ENCODE measurements at places on chromosomes 11 and 22.

- DNase-seq: no peak
Observed at GRCh38 chr11:116596346-116597260, 176.2 kb downstream of the BUD13 start.

GRCh38 chr11:20729597-20730105 is 60.3 kb downstream of the NELL1 start:
- no peak for DNase-seq

DNA sequence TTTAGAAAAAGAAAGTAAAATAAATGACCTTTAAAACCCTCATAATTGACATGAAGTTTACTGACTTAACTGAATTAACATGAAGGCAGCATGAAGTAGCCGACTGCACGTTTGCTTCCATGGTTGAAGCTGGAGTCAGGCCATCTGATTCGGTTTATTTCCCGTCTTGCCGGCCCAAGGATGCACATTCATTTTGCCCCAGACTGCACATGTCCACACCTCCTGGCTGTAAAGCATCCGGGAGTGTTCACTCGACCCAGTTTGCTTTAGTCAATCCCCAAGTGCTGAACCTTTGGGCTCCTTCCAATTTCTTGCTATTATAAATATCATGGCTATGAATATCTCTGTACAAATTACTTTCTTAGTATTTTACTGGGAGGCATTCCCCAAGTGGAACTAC is 17.7 kb upstream of the TUB start:
- DNase-seq: no peak

DNA sequence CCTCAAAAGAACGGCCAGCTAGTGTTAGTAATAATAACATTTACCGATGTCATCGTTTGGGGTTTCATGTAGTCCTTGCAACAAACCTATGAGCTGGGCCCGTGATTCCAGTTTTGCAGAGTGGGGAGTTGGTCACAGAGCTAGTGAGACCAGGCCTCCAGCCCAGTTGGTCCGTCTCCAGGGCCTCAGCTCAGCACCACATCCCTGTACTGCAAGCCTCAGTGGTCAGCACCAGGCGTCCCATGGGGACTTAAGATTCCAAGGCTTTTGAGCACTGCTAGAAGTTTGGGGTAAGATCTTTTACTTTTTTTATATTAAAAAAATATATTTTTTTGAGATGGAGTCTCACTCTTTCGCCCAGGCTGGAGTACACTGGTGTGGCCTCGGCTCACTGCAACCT is 1.1 kb upstream of the TSGA10IP start:
- no peak for DNase-seq

DNA sequence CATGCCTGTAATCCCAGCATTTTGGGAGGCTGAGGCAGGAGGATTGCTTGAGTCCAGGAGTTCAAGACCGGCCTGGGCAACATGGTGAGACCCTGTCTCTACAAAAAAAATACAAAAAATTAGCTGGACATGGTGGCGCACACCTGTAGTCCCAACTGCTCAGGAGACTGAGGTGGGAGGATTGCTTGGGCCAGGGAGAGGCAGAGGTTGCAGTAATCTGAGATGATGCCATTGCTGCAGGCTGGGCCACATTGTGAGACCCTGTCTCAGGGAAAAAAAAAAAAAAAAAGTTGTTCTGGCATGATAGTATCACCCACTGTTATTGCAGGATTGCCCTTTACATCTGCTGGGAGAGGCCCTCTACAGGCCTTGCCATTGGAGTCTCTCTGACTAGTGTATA is 18.4 kb downstream of the ATXN10 start:
- DNase-seq: no peak

GRCh38 chr11:8060146-8060719 is 20.8 kb upstream of the TUB start:
- no peak for DNase-seq

- no peak for DNase-seq
Observed at GRCh38 chr11:92035488-92035887, 189.1 kb upstream of the FAT3 start.

- DNase-seq: no peak
Observed at GRCh38 chr11:92396133-92396532, 171.5 kb downstream of the FAT3 start.

DNA sequence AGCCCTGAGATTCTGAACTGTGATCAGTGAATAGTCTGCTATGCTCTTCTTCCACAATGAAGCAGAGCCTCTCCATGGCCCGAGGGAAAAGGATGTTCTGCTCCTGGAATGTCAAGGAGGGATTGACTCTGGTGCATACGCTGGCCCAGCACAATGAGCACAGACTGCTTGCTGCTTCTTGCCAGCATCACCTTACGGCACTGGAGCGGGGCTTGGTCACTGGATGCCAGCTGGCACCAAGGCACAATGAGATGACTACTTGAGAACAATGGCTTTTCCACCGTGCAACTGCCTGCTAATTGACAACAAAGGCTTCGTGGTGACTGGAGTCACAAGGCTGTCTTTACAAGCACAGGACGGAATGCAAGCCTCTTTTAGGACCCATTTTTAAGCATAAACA is 139.2 kb downstream of the DSCAML1 start:
- no peak for DNase-seq

- no peak for DNase-seq
Observed at GRCh38 chr11:12009617-12010321, 1.3 kb upstream of the DKK3 start.

GRCh38 chr11:19995145-19995544 is 165.1 kb downstream of the DBX1 start:
- DNase-seq: no peak

GRCh38 chr22:35978889-35979288 is 49.7 kb downstream of the RBFOX2 start:
- no peak for DNase-seq

DNA sequence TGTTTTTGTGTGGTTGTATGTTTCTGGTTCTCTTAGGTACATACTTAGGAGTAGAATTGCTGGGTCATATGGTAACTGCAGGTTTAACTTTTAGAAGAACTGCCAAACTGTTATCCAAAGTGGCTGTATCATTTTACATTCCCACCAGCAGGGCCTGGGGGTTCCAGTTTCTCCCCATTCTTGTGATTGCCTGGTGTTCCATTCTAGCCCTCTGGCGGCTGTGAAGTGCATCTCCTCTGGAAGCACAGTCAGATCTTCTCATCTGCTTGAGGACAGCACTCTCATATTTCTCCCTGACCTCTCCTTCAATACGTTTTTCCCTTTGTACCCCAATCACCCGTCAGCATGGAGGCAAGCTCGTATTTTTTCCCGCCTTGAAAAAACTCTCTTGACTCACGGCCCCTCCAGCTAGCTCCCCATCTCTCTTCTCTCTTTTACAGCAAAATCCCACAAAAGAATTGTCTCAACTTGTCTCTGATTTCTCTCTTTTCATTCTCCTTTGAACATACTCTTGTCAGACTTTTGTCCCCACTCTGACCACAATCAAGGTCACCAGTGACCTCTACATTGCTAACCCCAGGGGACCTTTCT is 56.8 kb upstream of the THY1 start:
- DNase-seq: no peak

- no peak for DNase-seq
Observed at GRCh38 chr11:77020734-77021133, 13.5 kb upstream of the B3GNT6 start.

GRCh38 chr11:120235024-120235628 is 4.8 kb upstream of the POU2F3 start:
- no peak for DNase-seq

DNA sequence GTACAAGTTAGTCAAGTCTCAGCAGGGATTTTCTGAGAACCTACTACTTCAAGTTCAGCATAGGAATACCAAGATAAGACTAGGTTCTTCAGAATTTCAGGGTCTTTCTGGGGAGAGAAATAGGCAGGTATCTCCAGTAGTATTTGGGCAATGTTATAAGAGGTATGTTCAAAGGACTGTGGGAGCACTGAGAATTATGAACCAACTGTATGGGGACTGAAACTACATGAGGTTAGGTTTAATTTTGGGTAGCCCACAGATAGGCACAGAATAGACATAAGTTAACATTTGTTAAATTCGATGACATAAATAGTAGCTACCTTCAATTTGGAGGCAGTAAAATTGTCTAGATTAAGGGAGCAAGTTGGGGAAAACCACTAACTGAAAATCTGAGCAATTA is 9.2 kb upstream of the GAB2 start:
- no peak for DNase-seq

GRCh38 chr11:110763249-110764011 is 51.2 kb upstream of the ARHGAP20 start:
- no peak for DNase-seq

DNA sequence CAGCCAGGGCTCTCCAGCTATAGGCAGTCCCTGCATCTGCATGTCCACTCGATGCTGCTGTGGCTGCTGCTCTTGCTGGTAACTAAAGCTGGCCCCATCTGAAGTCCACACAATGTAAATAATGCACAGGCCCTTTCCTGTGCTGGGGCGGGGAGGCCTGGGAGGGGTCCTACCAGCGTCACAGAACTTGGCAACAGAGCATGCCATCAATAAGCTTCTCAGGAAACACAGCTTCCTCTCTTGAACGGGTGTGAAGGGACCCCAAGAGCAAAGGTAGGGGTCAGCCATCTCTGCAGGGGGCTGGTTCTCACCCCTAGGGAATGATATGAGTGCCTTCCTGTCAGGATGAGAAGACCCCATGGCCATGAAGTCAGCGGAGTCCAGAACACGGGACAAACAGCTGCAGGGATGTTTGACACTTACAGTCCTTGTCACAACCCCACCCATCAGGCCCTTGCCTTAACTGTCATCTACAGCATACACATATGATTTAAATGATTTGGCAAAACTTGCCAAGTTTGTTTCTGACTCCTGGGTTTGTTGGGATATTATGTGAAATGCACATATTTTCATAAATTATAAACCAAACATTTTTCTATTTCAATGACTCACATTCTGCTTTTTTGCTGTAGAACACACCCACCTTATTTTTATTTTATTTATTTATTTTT is 39.1 kb upstream of the LYVE1 start:
- DNase-seq: no peak

DNA sequence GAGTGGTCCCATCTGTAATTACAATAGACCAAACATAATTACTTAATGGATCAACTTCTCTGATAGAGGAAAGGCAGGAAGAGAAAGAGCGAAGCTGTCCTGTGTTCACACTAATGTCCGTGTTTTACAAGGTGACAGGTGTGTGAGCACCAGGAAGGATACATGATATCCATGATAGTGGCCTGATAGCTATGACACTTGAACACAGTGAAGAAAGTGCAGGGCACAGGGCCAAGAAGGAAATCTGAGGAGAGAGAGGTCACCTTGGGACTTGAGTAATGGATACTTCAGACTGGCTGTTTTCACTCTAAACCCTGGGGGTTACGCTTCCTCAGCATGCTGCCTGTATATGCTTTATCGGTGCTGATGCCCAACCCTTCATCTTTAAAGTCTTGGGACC is 29.4 kb downstream of the TUB start:
- no peak for DNase-seq

- no peak for DNase-seq
Observed at GRCh38 chr22:35886309-35886708, 142.3 kb downstream of the RBFOX2 start.

DNA sequence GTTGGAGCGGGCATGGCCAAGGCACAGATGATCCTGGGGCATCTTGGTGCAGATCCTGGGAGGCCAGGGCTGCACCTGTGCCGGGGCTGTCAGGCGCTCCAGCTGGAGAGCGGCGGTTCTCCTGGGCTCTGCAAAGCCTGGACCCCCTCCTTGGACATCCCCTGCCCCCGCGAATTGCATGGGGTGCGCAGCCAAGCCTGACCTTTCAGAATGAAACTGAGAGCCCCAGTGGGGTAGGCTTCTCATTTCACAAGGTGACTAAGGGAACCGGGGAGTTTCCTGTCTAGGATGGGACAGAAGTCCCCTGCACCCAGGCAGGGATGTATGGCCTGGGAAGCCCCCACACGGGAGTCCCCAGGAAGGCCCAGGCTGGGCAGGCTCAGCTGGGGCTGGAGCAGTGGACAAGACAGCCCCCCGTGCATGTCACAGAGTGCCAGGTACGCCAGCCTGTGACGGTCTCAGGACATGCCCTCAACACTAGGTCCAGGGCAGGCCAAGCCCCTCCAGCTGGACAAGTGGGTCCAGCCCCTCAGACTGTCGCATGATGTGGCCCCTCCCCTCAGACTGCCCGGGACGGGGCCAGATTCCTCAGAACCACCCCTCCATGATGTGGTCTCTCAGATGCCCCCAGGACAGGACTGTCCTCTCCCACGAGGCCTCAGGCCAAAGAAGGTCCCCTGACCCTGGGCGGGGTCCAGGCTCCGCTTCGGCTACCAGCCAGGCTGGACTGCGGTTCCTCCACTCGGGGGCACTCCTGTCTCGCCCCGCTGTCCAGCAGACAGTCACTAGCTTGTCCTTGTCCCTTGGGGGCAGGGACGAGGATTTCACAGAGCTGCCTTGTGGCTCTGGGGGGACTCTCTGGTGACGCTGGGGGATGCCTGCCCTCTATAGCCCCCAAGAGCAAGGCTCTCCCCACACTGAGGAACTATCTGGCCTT is 2.3 kb downstream of the LSP1 start:
- DNase-seq: no peak

- no peak for DNase-seq
Observed at GRCh38 chr11:68390315-68390714, 70.2 kb upstream of the PPP6R3 start.

DNA sequence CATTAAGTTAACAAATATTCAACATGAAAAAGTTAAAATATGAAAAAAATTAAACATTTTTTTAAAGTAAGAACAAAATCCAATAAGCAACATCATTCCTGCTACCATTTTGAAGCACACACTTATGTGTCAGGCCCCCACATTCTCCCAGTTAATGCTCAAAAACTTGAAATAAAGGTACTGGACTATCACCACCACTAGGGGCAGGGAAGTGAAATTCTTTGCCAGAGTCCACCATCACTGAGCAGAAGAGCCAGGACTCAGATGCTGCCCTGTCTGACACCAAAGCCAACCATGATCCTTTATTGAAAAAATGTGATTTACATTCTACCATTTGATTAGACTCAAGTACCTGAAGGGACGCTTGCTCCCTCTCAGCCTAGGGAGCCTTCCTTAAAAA is 39.1 kb downstream of the PITPNB start:
- no peak for DNase-seq

GRCh38 chr11:67576735-67577475 is 6.7 kb upstream of the GSTP1 start:
- DNase-seq: no peak

DNA sequence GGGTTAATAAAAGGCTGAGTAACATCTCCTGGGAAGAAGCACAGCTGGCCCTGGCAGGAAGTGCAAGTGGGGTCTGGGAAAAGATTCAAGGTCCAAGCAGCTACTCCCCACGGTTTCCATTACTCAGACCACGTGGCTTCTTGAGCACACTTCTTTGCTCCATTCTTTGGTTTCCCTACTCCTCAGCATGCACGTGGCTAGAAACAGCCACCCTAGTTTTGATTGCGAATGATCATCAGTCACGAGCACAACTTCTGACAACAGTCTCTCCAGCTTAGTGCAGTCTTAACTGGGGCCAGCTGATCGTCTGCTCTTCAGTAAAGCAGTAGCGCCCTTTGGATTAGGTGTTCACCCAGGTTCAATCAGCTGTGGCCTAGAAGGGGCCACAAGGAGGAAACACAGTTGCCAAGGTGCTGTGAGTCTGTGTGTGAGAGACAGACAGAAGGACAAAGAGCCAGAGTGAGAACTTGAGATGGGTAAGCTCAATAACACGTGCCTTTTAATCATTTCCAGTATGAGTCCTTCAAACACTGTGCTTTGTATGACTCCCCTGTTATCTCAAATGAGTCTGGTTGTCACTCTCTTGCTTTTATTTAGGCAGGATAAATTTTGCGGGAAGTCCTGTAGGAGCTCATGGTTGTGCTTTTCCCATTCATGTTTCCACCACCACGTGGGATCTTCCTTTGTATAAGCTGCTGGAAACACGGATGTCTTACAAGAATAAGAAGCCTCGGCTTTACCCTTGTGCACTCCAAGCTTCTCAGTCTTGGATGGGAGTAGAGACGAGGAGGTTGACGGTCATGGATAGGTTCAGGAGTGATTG is 901 bp upstream of the PARVA start:
- DNase-seq: no peak

All from activated T-helper 1 cell treated with anti-CD3 and anti-CD28 coated beads, Interleukin-2, amount 50 U/mL, for 16 hours (primary cell).